ENCODE measurements at places on chromosomes 6 and 20.

DNA sequence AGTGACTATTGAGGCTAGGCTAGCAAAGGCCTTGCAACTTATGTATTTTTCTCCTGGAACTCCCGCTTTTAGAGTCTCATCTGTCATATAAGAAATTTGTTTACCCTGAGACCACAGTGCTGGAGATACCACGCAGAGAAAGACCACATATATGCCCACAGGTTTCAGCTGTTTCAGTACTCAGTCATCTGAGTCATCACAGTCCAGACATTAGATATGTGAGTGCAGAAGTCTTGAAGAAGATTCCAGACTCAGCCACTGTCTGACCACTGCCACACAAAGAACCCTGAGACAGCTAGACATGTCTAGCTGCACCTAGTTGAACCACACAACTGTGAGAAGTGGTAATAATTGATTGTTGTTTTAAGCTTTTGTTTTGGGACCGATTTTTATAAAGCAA, 648.3 kb downstream of the EPM2A start:
- DNase-seq = no peak

DNA sequence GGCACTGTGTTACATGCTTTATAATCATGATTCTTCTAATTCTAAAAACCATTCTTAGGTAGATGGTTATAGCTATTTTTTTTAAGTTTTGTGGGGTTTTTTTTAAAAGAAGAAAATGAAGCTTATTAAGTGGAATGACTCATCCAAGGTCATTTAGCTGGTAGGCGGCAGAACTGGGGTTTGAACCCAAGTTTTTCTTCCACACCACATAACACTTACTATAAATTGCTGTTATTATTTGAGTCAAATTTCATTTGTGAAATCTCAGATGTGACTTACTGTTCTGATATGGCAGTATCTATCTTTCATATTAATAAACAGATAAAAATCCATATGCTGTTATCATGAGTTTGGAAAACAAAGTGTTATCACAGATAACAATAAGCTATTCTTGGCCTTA, 10.4 kb upstream of the COL10A1 start:
- DNase-seq = no peak

- DNase-seq = no peak
These were observed 102.7 kb upstream of the SASH1 start for GRCh38 chr6:148239801-148240460.

DNA sequence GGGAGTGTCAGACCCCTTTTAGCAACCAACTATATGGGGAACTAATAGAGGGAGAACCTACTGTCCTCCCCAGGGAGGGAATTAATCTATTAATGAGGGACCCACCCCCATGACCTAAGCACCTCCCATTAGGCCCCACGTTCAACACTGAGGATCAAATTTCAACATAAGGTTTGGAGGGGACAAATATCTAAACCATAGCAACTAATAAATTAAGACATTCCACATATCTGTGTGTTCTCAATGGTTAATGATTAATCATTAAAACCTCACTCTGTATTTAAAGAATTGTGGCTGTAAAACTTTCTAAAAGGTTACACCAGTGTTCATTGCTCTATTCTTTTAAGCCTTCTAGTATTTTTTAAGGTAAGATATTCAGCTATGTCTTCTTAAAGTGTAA, 500.4 kb upstream of the SULF2 start:
- no peak for DNase-seq

GRCh38 chr6:37579444-37580067, 79.9 kb upstream of the CCDC167 start:
- no peak for DNase-seq

GRCh38 chr6:10361428-10361827, 53.4 kb downstream of the TFAP2A start:
- DNase-seq = no peak

DNA sequence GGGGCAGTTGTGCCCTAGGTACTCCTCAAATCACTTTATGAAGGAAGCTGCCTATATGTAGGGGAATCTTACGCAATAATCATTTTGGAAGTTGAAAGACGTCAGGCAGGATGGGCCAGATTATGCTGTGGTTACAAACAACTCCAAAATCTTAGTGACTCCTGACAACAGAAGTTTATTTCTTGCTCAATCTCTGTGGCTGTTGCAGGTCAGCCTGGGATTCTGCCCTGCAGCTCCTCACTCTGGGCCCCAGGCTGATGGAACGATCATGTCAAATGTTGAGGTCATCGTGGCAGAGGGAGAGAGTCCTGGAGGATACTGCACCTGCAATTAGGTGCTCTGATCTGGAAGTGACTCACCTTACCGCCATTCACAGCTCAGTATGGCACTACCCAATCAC, 88.4 kb downstream of the ZDHHC14 start:
- DNase-seq = peak; percentile 17

- no peak for DNase-seq
These were observed 51.1 kb downstream of the TBC1D7 start for GRCh38 chr6:13277231-13277630.

DNA sequence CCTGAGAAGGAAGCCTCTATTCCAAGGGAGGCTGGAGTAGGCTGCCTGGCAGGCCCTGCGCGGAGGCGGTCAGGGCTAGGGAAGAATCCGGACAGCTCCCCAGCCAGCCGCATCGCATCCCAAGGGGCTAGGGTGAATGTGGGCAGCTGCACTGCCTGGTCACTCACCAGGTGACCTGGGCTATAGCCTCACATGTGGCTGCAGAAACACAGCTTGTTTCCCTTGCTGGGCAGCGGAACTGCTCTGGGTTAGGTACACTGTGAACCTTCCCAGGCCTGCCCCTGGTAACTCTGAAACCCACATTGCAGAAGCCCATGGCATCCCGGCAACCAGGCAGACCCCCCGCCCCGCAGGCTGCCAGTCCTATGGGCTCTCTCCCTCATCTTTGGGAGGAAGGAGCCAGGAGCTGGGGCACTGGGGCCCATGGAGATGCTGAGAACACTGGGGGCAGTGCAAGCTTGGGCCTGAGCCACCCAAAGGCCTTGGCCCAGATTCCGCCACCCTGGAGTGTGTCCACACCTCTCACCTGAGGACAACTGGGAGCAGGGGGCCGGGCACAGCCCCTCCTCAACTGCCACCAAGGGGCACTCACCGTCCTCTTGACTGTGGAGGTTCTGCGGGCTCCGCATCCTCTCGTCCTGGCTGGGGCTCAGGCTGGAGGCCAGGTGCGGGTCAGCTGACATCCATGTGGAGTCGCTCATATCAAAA, 111.0 kb downstream of the NOL4L start:
- DNase-seq = no peak

DNA sequence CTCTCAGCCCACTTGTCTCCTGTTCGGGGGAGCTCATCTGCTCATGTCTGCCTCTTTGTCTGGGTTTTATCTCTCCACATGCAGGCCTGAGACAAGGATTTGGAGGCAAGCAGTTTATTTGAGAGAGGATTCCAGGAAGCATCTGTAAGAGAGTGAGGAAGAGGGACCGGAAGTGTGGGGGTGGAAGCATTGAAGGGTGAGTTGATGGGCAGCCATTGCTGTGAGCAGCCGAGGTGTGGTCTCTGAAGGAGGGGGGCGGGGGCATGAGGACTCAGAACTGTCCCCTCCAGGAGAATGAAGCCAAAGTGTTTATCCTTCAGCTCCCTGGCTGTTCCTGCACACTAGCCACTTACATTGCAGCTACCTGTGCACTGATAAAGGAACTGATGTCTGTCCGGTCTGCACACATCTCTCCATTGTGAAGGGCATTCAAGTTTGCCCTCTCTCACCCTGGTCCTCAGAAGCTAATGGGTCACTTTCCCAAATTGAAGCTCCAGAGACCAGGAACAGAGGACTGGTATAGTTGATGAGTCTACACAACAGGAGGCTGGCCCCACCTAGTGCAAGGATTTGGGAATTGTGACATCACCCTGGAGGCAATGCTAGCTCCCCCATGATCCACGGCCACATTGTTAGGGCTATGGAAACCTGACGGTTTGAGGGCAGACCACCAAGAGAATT, 100.5 kb upstream of the FOXA2 start:
- DNase-seq = no peak

- DNase-seq = no peak
These were observed 1.9 kb upstream of the PPP1R3G start for GRCh38 chr6:5083307-5083583.

GRCh38 chr6:109242029-109242428, 140.2 kb downstream of the CD164 start:
- no peak for DNase-seq

- no peak for DNase-seq
These were observed 65.4 kb downstream of the BMP7 start for GRCh38 chr20:57200882-57201695.

DNA sequence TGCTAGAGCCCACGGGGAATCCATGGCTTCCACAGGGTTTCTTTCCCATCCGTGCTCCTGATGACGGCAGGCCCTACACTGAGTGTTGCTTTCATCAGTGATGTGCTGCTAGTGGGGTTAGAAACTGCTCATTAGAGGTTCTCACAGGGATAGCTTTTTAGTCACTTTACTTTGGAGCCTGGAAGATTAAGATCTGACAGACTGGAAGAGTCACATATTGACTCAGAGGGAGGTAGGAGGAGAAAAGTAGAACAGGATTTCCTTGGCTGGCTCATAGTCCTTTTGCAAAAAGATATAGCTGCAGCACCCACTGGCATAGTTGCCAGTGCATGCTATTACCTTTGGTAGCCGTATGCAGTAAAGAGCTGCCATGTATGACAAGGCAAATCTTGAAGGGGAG, 890.3 kb downstream of the C6orf118 start:
- no peak for DNase-seq

GRCh38 chr20:13059398-13060136, 50.8 kb downstream of the SPTLC3 start:
- DNase-seq = no peak

GRCh38 chr6:156942266-156942665, 165.1 kb downstream of the ARID1B start:
- DNase-seq = no peak
